ENCODE measurements at places on chromosomes 2 and 18.

DNA sequence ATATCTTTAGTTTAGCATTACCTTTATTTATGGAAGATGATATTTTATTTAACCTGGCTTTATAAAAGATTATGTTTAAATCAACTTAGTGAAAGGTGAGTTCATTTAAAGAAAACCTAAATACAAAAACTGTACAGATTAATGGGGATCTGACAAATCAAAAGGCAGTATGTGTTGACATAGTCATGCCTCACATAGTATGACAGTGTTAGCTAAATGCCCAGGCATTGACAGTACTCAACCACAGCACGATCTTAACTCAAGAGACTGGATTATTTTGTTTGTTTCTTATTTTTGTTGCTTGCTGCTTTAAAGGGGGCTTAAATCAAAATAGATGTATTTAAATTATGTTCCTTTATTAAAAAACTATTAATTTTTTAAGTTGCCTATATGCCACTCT lies 7.8 kb downstream of the DOK6 start:
- no peak for DNase-seq

DNA sequence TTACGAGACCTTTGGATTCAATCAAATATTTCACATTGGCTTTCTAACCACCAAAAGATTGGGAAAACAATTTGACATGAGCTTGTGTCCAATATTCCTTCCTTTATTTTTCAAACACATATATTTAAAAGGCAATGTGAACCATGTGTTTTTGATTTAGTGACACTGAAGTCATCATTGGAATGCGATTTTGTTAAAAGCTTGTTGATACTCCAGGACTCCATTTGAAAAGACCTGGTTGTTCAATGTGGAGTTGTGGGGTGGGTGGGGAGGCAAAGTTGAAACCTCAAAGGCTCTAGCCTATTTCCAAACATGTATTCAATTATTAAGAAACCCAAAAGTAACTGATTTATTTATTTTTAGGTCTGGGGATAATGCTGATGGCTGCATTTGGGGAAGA lies 114.1 kb upstream of the TRIB2 start:
- peak; percentile 78 for DNase-seq

GRCh38 chr2:23606968-23607367 lies 222.0 kb downstream of the KLHL29 start:
- peak; percentile 77 for DNase-seq

GRCh38 chr2:75431763-75432162 lies 129.0 kb downstream of the EVA1A start:
- no peak for DNase-seq

GRCh38 chr18:70072678-70073077 lies 125.0 kb upstream of the CD226 start:
- DNase-seq, result peak; percentile 6

- peak; percentile 72 for DNase-seq
Measured at GRCh38 chr2:102449370-102449974, 23.6 kb upstream of the SLC9A4 start.

GRCh38 chr2:195600778-195601177 lies 56.2 kb upstream of the SLC39A10 start:
- DNase-seq, result no peak

GRCh38 chr2:73134471-73134870 lies 21.7 kb upstream of the RAB11FIP5 start:
- peak; percentile 54 for DNase-seq

- no peak for DNase-seq
Measured at GRCh38 chr2:133508546-133509165, 59.6 kb downstream of the NCKAP5 start.
